ENCODE measurements at places on chromosomes 7 and 10.

- no peak for DNase-seq
Observed at GRCh38 chr7:151756076-151756731, 120.7 kb downstream of the PRKAG2 start.

DNA sequence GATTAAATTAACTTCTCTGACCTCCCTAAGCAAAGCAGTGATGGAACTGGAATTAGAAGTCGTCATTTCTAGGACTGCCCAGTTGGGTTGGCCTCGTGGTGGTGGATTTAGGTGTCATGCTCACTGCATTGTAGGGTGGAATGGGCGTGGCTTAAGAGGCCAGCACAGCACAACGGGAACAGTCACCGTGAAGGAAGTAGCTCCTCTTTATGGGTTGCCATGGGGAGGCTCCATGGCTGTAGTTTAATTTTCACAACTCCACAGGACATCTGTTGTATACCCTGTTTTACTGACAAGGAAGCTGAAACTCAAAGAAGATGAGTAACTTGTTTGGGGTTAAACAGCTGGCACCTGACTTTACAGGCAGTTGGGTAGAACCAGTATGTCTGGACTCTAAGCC lies 208.3 kb downstream of the CELF2 start:
- DNase-seq: no peak

DNA sequence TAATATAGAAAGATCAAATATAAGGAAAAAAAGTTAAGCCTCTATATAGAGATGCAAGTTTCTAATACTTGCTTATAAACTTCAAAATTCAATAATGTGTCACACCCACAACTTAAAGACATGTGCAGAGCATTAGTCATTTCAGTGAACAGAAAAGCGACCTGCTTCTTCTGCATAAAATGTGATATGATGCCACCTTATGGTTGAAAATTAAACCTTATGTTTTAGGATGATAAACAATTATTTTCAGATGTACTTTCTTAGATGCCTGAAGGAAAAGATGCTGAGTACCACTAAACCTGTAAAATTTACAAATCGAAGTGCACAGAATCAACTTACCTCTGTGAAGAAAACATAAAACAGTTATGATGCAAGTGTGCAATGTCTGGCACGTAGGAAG lies 96.0 kb downstream of the MTERF1 start:
- peak; percentile 73 for DNase-seq

DNA sequence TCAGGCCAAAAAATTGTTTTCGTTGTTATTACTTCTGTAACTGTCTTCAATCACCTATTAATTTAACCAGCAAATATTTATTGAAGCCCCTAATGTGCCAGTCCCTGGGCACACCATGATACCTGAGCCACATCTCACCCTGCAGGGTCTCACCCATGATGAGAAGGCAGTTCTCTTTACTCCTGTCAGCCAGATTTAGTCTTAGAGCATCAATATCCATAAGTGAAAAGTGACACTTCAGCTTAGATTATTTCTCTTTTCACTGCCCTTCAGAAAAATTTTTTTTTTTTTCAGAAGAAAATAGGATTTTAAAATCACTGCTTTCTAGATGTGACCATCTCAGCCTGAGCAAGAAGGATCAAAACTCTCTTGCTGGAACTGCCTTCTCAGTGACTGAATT lies 258.6 kb upstream of the NFE2L3 start:
- DNase-seq: no peak

- DNase-seq: no peak
Observed at GRCh38 chr7:121874298-121874697, 1.3 kb downstream of the PTPRZ1 start.

DNA sequence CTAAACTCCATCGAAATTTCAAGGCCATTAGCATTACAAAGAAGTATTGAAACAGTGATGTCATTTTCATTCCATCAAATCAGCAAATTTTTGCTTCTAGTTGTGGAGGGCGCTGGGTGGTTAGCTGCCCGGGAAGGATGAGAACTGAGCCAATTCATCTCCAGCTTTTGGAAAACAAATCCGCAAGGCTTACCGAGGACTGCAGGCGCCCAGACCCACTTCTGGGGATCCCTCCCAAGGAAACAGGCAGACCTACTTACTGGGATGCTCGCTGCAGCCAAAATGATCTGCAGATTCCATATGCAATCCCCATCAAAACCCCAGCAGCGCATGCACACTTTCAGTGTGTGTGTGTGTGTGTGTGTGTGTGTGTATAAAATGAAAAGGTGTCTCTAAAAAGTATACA lies 19.2 kb downstream of the TNRC18 start:
- peak; percentile 44 for DNase-seq

DNA sequence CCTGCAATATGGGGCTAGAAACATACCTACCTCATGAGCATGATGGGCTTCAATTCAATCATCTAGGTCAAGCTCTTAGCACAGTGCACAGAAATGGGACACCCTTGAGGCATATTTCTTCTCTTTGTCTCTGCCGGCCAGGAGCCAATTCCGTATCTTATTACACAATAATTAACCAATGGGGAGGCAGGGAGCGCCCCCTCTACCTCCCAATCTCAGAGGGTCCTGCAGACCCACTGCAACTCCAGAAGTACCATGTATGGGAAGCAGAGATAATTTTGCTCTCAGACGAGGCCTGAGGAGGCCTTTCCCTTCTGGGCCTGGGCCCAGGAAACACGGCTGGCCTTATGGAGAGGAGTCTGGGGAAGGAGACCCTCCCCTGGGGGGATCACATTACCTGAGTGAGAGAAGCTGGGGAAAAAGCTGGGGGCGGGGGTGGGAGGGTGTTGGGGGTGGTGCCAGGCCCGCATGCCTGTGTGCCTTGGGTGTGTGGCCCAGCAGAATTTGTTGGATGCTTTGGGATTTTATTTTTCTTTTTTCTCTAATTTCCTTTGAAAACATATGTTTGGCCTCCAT lies 155.5 kb downstream of the UBE2H start:
- DNase-seq: no peak

DNA sequence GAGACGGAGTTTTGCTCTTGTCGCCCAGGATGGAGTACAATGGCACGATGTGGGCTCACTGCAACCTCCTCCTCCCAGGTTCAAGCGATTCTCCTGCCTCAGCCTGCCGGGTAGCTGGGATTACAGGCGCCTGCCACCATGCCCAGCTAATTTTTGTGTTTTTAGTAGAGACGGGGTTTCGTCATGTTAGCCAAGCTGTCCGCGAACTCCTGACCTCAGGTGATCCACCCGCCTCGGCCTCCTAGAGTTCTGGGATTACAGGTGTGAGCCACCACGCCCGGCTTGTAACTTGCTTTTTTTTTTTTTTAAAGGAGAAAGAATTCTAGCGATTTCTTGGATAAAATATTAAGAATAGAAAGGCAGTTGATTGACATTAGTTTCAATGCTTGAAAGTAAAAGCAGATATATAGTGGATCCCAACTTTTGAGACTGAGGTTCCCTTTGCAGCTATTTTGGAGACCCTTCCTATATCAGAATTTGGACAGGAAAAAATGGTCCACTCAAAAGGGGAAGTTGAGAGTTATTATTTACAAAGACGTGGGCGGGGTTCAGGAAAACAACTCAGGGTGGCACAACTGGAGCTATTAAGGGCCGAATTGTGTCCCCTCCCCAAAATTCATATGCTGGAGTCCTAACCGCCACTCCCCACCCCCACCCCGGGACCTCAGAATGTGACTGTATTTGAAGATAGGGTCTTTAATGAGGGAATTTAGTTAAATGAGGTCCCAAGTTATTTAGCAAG lies 1.3 kb upstream of the ERCC6 start:
- no peak for DNase-seq

DNA sequence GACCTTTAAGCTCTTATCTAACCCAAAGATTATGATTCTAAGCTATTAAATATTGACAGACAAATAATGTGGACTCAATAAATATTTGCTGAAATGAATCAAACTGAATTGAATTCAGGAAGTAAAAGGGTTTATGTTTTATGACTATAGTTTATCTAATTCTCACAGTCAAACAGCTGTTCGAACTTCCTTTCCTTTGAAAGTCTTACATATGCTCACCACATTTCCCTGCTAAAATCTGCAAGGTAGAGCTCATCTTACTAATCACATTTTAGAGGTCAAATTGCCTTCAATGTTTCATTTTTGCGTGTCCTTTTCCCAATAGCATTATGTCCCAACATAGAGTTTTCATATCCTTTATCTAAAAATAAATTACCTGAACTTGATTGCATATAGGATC lies 154.9 kb upstream of the PPP1R3A start:
- no peak for DNase-seq

DNA sequence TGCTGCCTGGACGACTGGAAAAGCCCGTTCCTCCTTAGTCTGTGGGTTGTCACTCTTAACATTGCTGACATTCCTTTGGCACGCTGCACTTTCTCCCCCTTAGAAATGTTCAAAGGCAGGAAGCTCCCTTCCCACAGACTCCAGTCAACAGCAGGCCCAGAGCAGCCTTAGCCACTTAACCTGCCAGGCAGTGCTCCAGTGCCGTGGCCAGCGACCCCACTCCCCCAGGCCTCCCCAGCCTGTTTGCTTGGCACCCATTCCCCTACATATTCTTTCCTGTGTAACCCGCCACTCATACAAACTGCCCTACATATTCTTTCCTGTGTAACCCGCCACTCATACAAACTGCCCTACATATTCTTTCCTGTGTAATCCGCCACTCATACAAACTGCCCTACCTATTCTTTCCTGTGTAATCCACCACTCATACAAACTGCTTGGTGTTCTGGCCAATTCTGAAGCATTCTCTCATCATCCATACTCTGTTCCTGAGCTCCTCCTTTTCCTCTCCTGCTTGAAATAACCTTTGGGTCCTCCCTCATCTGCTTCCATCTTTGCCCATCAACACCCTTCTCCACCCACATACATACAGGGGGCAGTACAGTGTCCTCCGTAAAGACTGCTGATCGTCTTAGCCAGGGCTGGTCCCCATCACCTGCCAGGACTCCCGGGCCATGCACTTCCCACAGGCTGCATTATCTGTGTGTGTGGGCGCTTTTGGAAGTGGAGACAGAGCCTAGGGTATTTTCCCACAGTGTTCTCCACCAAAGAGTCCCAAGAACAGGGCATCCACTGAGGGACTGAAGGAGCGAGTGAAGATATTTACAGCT lies 57.3 kb downstream of the ADARB2 start:
- no peak for DNase-seq

DNA sequence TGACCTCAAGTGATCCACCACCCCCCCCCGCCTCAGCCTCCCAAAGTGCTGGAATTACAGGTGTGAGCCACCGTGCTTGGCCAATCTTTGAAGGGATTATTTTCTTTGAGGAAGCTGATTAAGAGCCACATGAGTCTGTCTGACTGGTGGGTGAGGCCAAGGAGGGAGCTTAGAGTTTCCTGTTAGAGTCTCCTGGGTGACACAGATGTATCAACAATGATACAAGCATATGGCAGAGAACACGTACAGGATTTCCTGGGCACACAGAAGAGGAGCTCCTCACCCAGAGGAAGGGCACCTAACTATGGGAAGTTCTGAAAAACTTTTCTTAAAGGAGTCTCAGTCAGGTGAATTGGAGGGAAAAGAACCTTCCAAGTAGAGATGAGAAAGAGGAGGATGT lies 69.4 kb downstream of the GOLGA7B start:
- no peak for DNase-seq
